ENCODE measurements at places on chromosomes 3 and 15.

DNA sequence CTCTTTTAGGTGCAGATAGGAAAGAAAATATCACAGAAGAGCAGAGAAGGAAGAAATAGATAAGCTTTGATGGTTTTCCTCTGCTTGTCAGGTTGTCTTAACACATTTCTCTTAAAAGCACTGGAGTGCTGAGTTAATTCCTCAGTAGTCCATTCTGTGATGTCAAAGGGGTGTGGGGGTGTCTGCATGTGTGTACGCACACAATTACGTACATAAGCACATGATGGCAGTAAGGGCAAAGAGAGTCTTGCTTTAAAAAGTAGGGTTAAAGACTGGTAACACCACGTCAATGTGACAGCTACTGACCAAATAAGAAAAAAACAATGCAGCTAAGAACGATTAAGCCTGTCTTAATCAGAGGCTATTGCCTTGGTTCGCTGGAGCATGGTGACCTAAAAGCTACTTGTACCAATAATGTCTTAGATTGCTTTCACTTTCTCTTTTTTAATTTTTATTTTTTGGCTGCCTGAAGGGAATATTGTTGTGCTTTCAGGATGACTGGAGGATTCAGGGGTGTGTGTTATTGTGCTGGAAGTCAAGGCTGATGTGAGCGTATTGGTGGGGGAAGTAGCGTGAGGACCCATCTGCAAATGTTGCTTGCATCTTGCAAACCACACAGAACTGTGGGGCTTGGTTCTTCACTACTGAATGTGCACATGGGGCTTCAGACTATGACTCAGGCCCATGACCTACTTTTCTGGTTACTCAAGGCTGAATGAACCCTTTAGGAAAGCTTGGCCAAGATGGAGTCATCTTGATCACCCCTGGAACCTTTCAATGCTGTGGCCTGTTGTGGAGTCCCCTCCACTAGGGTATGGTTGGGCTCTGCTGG lies 417.8 kb upstream of the TPM1 start:
- no peak for DNase-seq

GRCh38 chr3:64759811-64760210 lies 72.0 kb upstream of the ADAMTS9 start:
- DNase-seq = no peak

DNA sequence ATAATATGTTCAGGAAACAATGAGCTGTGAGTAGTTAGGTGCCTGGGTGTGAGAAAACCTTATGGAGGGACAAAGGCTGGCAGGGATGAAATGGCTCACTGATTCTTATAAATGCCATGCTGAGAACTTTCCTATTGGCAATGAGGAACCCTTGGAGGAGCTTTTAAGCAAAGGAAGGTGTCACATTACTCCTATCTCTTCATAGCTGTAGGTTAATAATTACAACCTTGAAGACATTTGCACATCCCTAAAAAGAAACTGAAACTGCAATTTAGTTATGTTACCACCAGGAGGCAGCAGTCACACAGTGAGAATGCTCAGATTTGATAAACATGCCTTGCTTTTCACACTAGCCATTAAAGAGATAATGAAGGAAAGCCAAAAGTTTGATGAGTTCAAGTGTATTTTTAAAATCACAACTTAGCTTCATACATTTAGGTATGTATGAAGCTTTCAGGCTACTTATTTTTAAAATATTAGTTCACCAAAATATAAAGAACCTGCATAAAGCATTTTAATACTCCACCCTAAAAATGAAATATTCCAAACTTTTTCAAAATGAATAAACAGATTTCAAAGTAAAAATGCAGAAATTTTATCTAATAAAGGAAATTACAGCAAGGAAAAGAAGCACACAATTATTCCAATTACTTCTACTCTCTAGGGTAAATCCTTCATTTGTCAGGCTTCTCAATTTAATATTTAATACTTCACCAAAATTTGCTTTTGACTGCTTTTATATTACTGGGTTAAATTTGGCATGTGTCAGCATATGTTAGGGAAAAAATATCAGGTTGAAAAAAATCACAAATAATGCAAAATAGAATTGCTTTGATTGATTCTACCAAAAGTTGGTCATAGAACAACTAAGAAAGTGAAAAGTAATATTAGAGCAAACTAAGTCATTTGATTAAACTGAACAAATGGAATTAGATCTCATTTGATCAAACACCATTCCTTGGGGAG lies 136.9 kb upstream of the SLC2A2 start:
- no peak for DNase-seq

GRCh38 chr15:100311833-100312476 lies 29.8 kb downstream of the ADAMTS17 start:
- no peak for DNase-seq

- DNase-seq = no peak
These were observed 17.4 kb downstream of the TIMP4 start for GRCh38 chr3:12141350-12141749.

DNA sequence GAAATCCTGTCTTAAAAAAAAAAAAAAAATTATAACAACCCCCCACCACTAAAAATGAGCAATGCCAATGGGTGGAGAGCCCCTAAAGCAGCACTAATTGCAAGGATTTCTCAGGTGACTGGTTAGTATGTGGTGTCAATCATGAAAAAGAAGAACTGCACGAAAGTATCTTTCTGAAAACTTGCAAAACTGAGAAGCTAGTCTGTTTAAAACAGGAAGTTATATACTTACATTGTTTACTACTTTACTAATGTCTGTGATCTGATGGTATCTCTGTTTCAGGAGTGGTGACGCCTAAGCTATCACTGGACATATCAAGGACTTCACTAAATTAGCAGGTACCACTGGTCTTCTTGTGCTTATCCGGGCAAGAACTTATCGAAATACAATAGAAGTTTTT lies at the start of gene CCR3:
Gene CCR3 (plus strand): TSS at position 341 of the 400 bp plus-strand sequence. CDS start 22,699 bp downstream, outside the sequence.
- DNase-seq = no peak

DNA sequence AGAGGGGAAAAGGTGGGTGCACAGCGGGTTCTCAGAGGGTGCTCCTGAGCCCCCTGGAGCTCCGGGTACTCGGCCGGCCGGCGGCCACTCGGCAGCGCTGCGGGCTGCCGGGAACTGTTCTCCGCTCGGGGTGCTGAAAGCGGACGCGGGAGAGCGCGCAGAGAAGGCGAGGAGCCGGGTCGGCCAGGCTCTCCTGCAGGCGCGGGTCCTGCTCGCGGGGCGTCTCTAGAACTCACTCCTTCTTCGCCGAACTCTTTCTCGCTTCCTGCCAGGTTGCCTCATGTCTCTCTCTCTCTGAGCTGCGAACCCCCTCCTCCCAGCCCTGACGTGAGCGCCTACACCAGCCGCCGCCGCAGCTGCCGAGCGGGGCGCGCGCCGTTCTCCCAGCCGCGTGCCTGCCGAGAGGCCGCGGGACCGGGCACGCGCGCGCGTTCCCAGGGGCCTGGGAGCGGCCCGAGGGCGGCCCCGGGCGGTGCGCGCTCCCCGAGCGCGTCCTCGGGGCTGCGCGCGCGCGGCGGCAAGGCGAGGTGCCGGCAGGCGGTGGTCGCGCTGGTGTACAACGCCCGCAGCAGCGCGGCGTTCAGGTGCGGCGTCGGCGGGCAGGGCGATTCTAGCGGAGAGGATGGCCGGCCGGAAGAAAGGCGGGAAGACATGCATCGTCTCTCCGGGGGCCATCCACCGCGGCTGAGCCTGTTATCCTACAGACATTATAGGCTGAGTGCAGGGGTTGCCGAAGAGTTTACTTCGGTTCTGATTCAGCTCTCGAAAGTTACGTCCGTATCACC lies at the start of gene PEX5L:
Gene PEX5L (minus strand): TSS at position 267 of the 785 bp plus-strand sequence. CDS start 338 bp downstream, outside the sequence.
- peak; percentile 64 for DNase-seq

- no peak for DNase-seq
These were observed 13.5 kb downstream of the OCA2 start for GRCh38 chr15:28085489-28086174.
